ENCODE measurements at places on chromosomes 3 and 15. TPM values are rescaled to one million over a fixed set of nuclear protein-coding genes. Genes with fewer than 3 reads are reported as not detected.

DNA sequence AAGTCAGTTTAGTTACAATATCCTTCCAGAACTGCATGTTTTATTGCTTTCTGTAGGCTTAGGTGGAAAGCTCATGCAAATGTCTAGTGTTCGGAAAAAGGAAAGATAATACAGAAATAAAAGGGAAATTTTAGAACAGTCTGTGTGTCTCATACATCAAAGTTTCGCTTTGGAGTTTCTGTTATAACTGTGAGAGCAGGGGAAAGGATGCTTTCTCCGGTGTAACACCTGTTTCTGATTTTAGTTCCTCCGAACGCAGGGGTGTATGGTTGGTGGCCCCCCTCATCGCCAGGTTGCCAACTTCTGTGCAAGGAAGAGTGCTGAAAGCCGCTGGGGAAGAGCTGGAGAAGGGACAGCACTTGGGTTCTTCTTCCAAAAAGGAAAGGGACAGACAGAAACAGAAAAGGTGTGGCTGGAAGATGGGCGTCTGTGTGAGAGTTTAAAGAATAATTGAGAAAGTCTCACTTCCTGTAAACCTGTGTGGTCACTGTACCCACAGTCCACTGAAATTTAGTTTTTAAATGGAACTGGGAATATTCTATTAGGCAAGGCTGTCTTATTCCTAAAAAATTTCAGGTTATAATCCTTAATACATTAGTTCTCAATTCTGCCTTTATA is 6.7 kb downstream of the P2RY12 start:
- no peak for DNase-seq

DNA sequence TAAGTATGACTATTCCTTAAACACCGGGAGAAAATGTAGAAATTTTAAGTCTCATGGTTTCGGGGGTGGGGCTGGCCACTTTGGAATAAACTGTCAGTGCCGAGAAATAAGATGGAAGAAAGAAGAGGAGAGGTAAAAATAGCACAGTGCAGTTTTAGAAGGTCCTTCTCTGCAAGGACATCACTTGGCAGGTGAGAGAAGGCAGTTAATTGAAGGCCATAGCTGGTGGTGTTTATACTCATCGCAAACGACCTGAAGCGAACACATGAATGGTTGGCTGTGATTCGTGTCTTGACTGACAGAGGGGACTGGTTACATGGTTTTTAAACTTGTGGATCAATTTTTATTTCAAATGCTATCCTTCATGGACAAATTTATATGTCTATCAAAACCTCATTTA is 54.9 kb upstream of the SENP5 start:
- no peak for DNase-seq

DNA sequence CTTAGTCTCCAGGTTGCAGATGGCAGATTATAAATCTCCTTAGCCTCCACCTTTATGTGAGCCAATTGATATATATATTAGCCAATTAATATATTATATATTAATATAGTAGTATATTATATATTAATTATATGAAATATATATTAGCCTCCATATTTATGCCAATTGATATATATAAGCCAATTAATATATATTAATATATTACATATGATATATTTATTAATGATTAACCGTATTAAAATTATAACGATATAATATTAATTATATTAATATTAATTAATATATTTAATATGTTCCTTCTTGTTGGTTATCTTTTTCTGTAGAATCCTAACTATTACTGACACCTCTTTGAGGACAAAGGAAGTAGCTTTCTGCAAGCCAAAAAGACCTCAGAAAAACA is 972.5 kb downstream of the GBE1 start:
- DNase-seq: no peak

DNA sequence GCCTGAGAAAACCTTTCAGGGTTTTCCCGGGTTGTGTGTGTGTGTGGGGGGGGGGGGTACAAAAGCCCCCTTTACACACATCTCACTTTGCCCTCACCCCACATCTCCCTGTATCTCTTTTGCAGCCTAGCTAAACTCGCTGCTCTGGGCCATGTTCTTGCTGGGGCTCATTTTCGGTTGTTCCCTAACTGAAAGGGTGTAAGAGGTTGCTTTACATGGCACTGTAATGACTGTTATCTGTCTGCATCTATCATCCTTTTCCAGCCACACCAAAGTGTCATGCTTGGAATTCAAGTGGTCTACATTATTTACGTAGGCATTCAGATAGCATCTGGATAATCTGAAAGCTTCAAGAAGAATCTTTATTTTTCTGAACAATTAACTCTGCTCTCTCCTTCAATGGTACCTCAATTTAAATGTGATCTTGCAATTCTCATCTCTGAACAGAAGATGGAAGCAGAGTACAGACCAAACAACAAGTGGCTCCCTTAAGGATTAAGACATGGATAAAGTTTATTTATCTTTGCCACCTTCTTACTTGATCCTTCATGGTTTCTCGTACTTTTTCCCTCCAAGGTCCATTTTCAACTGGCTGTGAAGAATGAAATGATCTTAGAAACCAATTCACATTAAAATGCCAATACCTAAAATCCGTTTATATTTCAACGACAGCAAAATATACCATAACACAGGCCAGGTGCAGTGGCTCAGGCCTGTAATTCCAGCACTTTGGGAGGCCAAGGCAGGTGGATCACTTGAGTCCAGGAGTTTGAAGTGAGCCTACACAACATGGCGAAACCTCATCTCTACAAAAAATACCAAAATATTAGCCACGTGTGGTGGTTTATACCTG is 34.9 kb downstream of the DCLK3 start:
- no peak for DNase-seq

GRCh38 chr3:159486580-159486979 is 502.1 kb upstream of the IL12A start:
- no peak for DNase-seq

- peak; percentile 20 for DNase-seq
Observed at GRCh38 chr15:68491415-68492106, 59.6 kb upstream of the ITGA11 start.

DNA sequence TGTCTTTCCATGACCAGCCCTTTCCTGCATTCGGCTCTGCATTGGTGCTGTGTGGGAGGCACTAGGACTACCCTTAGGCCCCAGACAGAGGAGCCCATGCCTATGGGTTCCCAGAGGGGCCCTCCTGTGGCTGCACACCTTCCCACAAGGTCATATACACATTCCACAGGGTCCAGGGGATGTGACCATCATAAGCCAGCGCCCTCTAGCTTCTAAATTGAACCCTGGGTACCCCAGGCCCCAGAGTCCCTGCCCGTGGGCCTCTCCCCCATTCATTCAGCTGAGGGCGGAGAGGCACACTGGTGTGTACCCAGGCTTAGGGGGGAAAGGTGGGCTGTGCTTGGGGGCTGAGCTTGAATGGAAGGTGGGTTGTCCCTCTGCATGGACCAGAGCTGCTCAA is 10.2 kb upstream of the SLC6A6 start:
- no peak for DNase-seq

- no peak for DNase-seq
Observed at GRCh38 chr15:28885630-28886430, at the start of gene APBA2. APBA2 (plus strand) TSS chr15:28885974; CDS start chr15:29053885, 167,911 bp downstream.

The PROS1 gene
- total RNA-seq: 31.2 TPM

The PAK2 gene
- 55.0 TPM for total RNA-seq

The STRA6 gene
- 50.9 TPM for total RNA-seq

The FGF12 gene
- 3.2 TPM for total RNA-seq

All from ureter (tissue), 1 donor.